ENCODE measurements at places on chromosomes 6 and 20. TPM values are rescaled to one million over a fixed set of nuclear protein-coding genes. Genes with fewer than 3 reads are reported as not detected.

DNA sequence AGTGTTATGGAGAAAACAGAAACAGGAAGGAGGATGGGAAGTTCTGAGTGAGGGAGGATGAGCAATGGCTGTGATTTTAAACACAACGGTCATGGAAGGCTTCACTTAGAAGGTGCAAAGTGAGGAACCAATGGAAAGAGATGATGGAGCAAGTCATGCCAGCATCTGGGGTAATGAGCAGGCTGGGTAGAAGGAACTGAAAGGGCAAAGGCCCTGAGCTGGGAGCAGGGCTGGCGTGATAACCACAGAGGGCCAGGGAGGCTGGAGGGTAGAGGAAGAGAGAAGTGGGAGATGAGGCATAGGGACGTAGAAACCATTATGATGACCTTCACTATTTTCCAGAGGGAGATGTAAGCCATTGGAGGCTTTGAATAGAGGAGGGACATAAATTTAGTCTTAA lies 43.6 kb downstream of the NHLRC1 start:
- H3K27ac ChIP-seq = no peak overlapping the region
- no peak for DNase-seq
- H3K27me3 ChIP-seq = no peaks in the 10 kb centered on the region
- no peak overlapping the region for H3K4me3 ChIP-seq
- H3K4me1 ChIP-seq = peaks cover 8% of the 10 kb centered on the region

DNA sequence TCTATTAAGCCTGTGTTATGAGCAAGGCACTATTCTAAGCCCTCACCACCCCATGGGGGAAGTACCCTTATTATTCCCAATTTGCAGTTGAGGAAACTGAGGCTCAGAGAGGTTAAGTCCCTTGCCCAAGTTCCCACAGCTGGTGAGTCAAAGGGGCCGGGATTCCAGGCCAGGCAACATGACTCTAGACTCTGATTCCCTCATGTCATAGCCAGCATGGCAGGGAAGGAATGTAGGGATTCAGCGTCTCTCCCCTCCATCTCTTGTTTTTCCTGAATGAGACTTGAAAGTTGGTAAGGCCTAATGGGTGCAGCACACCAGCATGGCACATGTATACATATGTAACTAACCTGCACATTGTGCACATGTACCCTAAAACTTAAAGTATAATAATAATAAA lies 6.7 kb downstream of the C6orf132 start:
- H3K36me3 ChIP-seq = no peaks in the 10 kb centered on the region
- no peaks in the 10 kb centered on the region for H3K4me1 ChIP-seq
- H3K27ac ChIP-seq = no peak overlapping the region
- no peak for DNase-seq
- H3K4me3 ChIP-seq = no peak overlapping the region
- peaks cover 18% of the 10 kb centered on the region for H3K27me3 ChIP-seq

- no peaks in the 10 kb centered on the region for H3K36me3 ChIP-seq
- no peak for DNase-seq
- H3K27ac ChIP-seq = no peak overlapping the region
- H3K4me1 ChIP-seq = no peaks in the 10 kb centered on the region
- H3K27me3 ChIP-seq = no peaks in the 10 kb centered on the region
Observed at GRCh38 chr6:84411060-84411629, 183.7 kb upstream of the CEP162 start.

- no peaks in the 10 kb centered on the region for H3K4me1 ChIP-seq
- H3K36me3 ChIP-seq = peaks cover 36% of the 10 kb centered on the region
- no peak for DNase-seq
- H3K27ac ChIP-seq = peak overlapping the region; percentile 32
Observed at GRCh38 chr6:2274981-2275891, 29.8 kb upstream of the GMDS start.

- H3K27me3 ChIP-seq = no peaks in the 10 kb centered on the region
- peaks cover 13% of the 10 kb centered on the region for H3K4me1 ChIP-seq
- DNase-seq = no peak
Observed at GRCh38 chr20:64003960-64004725, 23.2 kb downstream of the PRPF6 start.

GRCh38 chr6:88358846-88359245 lies 192.7 kb upstream of the CNR1 start:
- DNase-seq = no peak
- H3K4me3 ChIP-seq = no peak overlapping the region
- no peak overlapping the region for H3K27ac ChIP-seq
- no peaks in the 10 kb centered on the region for H3K27me3 ChIP-seq

- DNase-seq = no peak
- H3K4me3 ChIP-seq = no peak overlapping the region
- H3K27ac ChIP-seq = peak overlapping the region; percentile 28
- H3K4me1 ChIP-seq = peaks cover 20% of the 10 kb centered on the region
Observed at GRCh38 chr6:1832844-1833787, 223.4 kb downstream of the FOXC1 start.

DNA sequence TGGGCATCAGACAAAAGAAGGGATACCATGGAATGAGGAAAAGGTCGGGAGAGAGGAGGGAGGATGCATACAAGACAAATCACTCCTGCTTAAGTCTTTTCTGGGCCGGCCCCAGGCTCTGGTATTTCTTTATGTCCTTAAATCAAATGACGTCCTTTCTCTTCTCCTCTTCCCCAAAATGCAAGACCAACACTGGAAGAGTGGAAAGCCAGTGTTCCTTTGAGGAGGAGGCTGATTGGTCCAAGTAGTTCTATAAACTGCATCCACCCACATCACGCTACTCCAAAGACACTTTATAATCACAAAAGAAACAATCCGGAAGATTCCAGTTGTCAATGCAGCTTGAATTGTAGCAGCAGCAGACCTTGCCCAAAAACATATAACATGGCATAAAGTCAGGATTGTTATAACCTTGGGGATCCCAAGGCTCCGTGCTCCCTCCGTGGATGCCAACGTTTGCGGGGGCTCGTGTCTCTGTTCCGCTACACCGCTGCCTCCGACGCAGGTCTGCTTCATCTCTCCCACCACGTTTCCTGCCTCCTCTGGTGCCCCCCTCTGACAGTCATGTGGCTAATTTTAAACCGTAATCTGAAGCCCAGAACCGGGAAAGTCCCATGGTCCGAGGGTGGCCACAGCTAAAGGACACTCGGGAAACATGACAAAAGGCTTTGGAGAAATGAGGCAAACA lies 47.1 kb downstream of the MCUR1 start:
- peak overlapping the region; percentile 41 for H3K4me3 ChIP-seq
- H3K27me3 ChIP-seq = no peaks in the 10 kb centered on the region

DNA sequence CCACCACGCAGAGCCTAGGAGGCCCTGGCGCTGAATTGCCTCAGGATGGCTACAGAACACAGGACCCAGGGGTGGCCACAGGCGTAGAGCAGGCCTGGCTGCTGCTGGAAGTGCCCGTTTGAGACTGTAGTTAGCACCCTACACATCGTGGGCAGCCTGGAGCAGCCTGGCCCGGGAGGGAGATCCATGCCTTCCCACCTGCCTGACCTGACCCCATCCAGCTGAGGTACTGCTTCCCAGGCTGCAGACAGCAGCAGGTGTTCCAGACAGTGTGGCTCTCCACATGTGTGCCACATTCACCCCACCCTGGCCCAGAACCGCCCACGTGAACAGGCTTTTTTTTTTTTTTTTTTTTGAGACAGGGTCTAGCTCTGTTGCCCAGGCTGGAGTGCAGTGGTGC lies 20.9 kb upstream of the MAP1LC3A start:
- no peak overlapping the region for H3K4me3 ChIP-seq
- no peaks in the 10 kb centered on the region for H3K27me3 ChIP-seq
- peaks cover 86% of the 10 kb centered on the region for H3K36me3 ChIP-seq
- H3K4me1 ChIP-seq = peaks cover 2% of the 10 kb centered on the region
- no peak overlapping the region for H3K27ac ChIP-seq
- DNase-seq = no peak

DNA sequence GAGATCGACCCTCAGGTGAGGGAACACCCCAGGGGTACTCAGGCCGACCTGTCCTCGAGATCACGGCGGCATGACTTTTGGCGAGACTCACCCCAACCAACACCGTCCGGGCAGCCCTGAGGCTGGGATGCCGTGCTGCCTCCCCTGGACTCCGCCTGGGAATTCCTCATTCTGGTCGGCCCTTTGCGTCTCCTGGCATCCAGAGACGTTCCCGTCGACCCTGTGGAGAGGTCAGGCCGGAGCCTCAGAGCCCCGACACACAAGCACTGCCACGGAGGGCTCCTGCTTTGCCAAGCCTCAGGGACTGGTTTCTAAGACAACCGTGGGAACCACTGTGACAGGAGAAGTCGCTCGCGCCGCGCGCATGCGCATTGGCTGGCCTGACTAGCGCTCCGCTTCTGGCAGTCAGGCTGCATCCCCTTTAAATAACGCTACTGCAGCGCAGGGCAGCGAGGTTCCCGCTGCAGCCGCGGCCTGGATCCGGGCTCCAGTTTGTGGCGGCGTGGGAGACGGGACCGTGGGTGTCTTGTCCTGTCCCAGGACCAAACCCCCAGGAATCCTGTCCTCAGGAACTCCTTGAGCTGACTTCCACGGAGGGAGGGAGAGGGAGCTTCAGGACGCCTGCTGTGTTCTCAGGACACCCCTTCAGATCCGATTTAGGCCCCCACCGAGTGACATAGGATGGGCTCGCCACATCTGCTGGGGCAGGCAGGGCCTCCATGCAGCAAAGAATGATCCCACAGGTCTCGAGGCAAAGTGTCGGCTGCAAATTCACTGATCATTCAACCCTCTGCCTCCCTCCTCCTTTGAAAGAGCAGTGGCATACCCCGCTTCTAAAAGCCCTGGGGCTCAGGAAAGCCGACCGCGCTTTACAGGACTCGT lies 163.2 kb upstream of the ZNF337 start:
- H3K4me1 ChIP-seq = peaks cover 65% of the 10 kb centered on the region
- H3K27ac ChIP-seq = no peak overlapping the region
- H3K36me3 ChIP-seq = no peaks in the 10 kb centered on the region
- no peaks in the 10 kb centered on the region for H3K27me3 ChIP-seq
- H3K4me3 ChIP-seq = peak overlapping the region; percentile 35

- no peak for DNase-seq
- no peaks in the 10 kb centered on the region for H3K36me3 ChIP-seq
- no peaks in the 10 kb centered on the region for H3K27me3 ChIP-seq
- H3K27ac ChIP-seq = no peak overlapping the region
- H3K4me1 ChIP-seq = no peaks in the 10 kb centered on the region
Observed at GRCh38 chr6:66638518-66638917, 931.5 kb upstream of the EYS start.

DNA sequence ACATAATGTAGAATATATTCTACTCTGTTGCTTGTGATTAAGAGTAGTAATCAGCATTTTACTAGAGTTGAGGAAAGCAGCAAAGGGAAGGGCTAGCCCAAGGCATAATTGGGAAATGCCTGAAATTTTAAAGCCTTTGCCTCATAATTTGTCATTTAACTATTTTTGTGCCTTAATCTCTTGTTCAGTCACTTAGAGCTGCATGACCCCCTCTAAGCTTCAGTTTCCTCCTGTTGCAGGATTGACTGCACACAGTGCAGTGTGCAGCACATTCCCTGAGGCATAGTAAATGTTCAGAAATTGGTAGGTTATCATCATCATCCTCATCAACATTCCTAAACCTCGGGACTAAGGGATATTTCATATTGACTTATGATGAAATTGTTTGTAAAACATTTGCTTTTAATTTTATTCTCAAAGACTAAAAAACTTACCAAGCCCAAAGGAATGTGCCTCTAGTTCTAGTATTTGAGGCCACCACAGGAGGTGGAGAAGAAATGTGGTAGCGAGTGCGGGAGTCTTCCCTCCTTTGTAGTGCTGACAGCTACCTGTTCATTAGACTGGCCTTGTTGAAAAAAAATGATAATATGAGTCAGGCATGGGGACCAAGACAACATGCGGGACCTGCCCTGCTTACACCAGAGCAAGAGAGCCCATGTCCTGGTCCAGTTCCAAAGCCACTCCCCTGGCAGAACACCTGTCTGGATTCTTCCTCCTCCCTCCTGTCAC lies 14.8 kb upstream of the TENT5A start:
- H3K36me3 ChIP-seq = no peaks in the 10 kb centered on the region
- no peak overlapping the region for H3K4me3 ChIP-seq
- no peak for DNase-seq
- H3K27ac ChIP-seq = no peak overlapping the region

- H3K4me3 ChIP-seq = peak overlapping the region; percentile 92
- H3K27me3 ChIP-seq = no peaks in the 10 kb centered on the region
- peaks cover 10% of the 10 kb centered on the region for H3K36me3 ChIP-seq
- peaks cover 15% of the 10 kb centered on the region for H3K4me1 ChIP-seq
- H3K27ac ChIP-seq = peak overlapping the region; percentile 99
Observed at GRCh38 chr6:24720131-24720603, 1.2 kb upstream of the C6orf62 start.

DNA sequence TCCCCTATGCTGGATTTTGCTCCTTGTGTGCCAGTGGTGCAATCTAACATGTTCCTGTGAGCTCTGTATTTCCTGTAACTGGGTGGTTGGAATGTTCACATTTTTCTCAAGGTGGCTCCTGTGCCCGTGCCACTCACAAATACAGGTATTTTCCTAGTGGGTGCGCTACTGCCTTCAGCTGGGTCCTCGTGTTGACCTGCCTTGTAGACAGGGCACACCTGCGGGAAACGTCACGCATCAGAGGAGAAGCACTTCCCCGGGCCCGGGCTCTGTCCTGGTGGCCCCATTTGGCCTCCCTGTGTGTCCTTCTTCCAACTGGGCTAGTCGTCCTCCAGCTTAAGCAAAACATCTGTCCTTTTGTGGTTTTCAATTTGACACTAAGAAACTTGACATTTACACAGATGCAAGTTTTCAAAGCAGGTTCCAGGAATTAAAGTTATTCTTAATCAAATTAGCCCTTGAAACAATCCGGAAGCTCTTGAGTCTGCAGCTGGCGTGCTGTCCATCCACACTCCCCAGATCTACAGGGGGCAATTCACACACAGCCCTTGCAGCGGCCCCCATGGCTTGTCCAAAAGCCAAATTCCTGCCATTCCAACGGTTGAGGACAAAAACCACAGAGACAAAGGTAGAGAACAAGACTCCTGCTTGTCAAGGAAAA lies 275.1 kb downstream of the CDC5L start:
- H3K27me3 ChIP-seq = no peaks in the 10 kb centered on the region
- no peak for DNase-seq
- no peaks in the 10 kb centered on the region for H3K36me3 ChIP-seq
- no peak overlapping the region for H3K27ac ChIP-seq
- no peak overlapping the region for H3K4me3 ChIP-seq

DNA sequence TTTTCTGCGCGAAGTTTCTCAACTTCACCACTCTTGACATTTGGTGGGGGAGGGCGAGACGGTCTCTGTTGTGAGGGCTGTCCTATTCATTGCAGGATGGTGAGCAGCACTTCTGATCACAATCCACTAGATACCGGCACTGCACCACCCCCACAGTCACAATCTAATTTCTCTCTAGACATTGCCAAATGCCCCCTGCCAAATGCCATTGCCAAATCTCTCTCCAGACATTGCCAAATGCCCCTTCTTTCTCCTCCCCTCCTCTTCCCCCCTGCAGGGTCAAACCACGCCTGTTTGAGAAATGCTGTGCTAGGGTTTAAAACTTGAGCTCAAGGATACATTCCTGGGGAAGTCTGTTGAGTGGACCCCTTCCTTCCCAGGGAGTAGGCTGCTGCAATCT lies 603.5 kb upstream of the CDH4 start:
- peaks cover 10% of the 10 kb centered on the region for H3K4me1 ChIP-seq
- H3K36me3 ChIP-seq = no peaks in the 10 kb centered on the region
- H3K4me3 ChIP-seq = no peak overlapping the region
- peaks cover 3% of the 10 kb centered on the region for H3K27me3 ChIP-seq
- DNase-seq = no peak
- no peak overlapping the region for H3K27ac ChIP-seq

GRCh38 chr6:25660512-25660911 lies 8.5 kb downstream of the SCGN start:
- no peak for DNase-seq
- no peak overlapping the region for H3K27ac ChIP-seq
- no peaks in the 10 kb centered on the region for H3K36me3 ChIP-seq
- no peak overlapping the region for H3K4me3 ChIP-seq
- H3K4me1 ChIP-seq = no peaks in the 10 kb centered on the region

Gene TBC1D7
- total RNA-seq = 5.5 TPM

Gene SLC32A1
- total RNA-seq = not detected

Gene ADAM33
- 49.1 TPM for total RNA-seq

Gene FAM83B
- total RNA-seq = 0.11 TPM

Gene OR2J3
- not detected for total RNA-seq

Gene GTSF1L
- not detected for total RNA-seq

Gene FILIP1
- 53.3 TPM for total RNA-seq
